ENCODE measurements at places on chromosomes 1 and 21.
A peak's percentile ranks its signal among the peaks of the same experiment; 100 is the strongest.

GRCh38 chr1:167227934-167228378, 7.3 kb downstream of the POU2F1 start:
- peak; percentile 64 for DNase-seq

GRCh38 chr21:38500073-38500472, 1.8 kb upstream of the ERG start:
- DNase-seq = no peak

DNA sequence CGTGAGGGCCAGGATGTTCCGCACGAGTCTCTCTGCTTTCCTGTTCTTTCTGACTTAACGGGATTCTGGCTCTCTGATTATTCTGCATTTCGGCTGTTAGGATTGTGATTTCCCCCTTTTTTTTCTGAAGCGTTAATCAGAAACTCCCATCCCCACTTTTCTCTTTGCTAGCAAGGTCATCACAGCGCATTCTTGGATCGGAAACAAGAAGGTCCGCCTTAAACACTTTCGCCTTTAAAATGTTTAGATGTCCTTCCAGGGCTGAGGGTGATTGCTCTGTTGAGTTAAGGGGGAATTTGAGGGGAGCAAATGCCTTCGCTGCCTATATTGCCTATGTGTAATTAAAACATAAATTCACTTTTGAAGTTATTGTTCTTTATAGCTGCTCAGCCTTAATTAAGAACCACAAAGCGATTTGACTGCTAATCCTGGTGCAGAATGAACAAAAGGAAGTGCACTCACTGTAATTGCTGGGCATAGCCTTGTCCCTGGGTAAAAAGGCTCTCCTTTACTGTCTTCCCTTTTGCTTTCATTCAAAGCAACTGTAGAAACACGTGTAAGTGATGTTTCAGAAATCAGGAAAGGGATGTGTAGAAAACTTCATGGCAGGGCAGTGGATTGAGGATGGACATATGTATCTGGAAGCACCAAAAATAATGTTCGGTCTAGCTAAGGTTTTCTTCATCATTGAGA, 1.2 kb downstream of the LAMC1 start:
- DNase-seq = peak; percentile 35

- peak; percentile 74 for DNase-seq
These were observed 1.1 kb downstream of the BCAR3 start for GRCh38 chr1:93680420-93681100.

DNA sequence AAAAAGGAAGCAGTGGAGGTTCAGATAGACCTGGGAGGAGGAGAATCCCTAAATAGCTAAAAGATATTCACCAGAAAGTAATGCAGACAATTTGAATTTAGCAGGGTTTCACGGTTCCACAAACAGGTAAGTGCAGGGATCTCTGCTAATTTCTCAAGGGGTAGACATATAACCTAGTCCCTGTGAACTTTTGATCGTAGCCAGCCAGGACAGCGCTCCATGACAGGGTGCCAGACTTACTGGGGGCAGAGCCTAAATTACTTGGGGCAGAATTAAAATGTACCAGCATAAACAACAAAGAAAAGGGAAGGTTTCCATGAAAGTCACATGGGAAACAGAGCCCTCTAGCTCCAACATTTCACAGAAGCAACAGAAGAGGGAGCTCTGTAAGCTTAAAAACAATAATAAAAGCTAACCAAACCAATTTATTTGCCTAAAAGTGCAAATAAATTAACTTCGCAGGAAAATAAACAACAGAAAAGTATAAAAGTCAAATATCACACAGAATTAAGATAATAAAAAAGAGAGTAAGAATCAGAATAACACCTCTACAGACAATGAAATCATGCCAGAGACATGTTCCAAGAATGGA, 198.3 kb downstream of the DUSP10 start:
- DNase-seq = peak; percentile 38

DNA sequence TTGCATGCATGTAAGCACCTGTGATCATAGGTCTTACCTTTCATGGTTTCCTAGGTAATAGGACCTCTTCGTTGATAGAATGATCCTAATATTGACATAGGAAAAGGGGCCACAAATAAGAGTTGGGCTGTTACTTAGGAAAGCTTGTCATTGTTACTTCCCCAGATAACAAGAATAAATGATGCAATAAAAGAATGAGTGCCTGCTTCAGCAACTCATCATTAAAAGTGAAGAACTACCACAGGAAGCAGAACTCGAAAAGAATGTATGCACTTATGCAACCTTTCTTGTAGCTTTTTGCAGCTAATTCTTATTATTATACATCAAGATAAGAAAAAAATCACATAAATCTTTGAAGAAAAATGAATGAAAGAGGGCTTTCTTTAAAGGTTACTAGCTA, 548.6 kb downstream of the LTN1 start:
- DNase-seq = no peak

- no peak for DNase-seq
These were observed 80.9 kb downstream of the PCBP3 start for GRCh38 chr21:45724345-45724961.

GRCh38 chr1:23101101-23101827, 67.4 kb downstream of the LUZP1 start:
- DNase-seq = peak; percentile 68

GRCh38 chr1:203665993-203666392, 39.4 kb downstream of the ATP2B4 start:
- DNase-seq = no peak

- DNase-seq = peak; percentile 79
These were observed 4.6 kb downstream of the CTPS1 start for GRCh38 chr1:40984066-40984465.

- DNase-seq = no peak
These were observed 26.3 kb downstream of the CTNNBIP1 start for GRCh38 chr1:9883585-9884449.
